ENCODE measurements at places on chromosomes 2 and 18. TPM values are rescaled to one million over a fixed set of nuclear protein-coding genes. Genes with fewer than 3 reads are reported as not detected.

The KIF5C gene
- total RNA-seq = 18.6 TPM

The WDR75 gene
- 69.7 TPM for total RNA-seq

The LYPD6B gene
- total RNA-seq = not detected

The ASXL3 gene
- total RNA-seq = not detected

The CERS6 gene
- total RNA-seq = 9.7 TPM

The CTNNA2 gene
- total RNA-seq = not detected

The KANSL1L gene
- total RNA-seq = 4.8 TPM

The SLC30A3 gene
- 0.67 TPM for total RNA-seq
